ENCODE measurements at places on chromosomes 1 and 21.

DNA sequence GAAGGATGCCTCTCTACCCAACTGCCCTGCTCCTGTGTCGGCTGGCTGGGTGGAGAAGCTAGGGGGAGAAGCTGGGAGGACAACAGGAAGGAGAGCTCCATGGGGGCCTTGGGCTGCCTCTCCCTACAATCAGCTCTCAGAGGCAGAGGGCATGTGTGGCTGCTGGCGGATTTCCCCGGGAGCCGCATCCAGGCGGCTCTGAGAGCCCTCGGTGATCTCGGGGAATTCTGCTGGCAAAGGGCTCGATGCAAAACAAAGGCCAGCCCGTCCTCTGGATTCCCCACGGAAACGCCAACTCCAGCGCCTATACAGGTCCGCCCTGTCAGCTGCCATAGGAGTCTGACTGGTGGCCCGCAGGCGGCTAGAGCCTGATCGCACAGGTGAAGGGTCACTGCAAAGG, 26.4 kb upstream of the EVA1B start:
- no peak for DNase-seq

DNA sequence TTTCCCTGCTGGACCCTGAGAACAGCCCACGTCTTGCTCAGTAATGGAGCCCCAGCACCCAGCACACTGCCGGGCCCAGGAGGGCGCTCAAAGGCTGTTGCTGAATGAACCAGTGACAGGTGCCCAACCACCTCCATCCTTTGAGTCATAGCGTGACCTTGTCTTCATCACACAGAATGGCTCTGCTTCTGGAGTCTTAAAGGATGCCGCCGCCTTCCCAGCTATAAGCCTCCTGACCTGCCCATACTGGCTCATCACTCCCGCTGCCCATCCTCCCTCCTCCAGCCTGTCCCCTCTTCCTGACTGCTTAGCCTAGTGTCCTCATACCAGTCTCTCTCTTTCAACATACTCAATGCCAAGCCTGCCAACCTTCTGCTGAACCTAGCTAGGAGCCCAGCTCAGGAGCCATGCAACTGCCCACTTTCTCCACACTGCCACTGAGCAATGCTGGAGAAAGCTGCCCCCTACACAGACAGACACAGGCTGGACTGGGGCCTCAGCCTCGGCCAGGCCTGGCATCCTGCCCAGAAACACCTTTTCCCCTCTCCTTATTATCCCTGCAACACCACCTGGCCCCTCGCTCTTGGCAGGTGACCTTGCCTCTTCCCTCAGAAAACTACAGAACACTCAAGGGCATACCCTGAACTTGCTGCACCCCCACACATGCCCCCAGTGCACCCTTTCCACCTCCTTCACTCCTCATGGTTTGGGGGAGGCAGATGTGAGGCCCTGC, 14.1 kb downstream of the TTC39A start:
- no peak for DNase-seq

- DNase-seq, result no peak
Observed at GRCh38 chr1:54976747-54977146, 3.7 kb upstream of the TMEM61 start.

DNA sequence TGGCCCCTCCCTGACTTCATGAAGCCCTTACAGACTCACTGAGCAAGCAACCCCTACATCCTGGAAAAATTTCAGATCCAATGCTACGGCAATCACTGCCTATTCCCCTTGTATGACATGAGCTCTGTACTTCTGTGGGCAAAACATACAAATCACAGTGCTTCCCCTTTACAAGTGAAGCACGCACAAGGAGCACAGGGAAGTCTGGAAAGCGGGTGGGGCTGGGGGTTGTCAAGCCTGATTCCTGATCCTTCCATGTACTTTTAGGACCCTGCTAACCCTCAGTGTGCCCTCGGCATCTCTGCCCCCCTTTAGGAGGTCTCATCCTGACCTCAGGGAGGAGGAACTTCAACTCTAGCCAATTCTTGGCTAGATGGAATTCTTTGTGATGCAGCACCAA, 405.7 kb upstream of the POU3F1 start:
- DNase-seq, result no peak

DNA sequence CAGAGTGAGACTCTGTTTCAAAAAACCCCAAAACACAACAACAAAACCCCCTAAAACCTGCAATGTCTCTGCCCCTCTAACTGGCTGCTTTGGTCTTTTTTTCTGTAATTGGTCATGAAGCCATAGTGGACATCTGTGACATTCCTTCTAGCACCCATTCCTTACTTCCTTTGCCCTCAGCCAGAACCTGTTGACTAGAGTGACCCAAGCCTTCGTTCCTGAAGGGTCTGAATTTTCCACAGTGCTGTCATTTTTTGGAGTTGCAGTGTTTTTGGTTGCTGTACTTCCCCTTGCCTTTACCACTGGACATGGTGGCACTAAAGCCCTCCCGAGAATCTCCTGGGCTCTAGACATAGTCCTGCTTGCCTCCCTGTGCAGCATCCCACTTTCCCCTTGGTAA, 48.5 kb upstream of the LIN9 start:
- DNase-seq, result no peak

- DNase-seq, result no peak
Observed at GRCh38 chr1:3423245-3423829, 31.1 kb upstream of the ARHGEF16 start.

GRCh38 chr1:10401281-10401680, 2.4 kb downstream of the PGD start:
- DNase-seq, result no peak

Measured in KBM-7 (cell line).